ENCODE measurements at places on chromosomes 2 and 18.
A peak's percentile ranks its signal among the peaks of the same experiment; 100 is the strongest.

DNA sequence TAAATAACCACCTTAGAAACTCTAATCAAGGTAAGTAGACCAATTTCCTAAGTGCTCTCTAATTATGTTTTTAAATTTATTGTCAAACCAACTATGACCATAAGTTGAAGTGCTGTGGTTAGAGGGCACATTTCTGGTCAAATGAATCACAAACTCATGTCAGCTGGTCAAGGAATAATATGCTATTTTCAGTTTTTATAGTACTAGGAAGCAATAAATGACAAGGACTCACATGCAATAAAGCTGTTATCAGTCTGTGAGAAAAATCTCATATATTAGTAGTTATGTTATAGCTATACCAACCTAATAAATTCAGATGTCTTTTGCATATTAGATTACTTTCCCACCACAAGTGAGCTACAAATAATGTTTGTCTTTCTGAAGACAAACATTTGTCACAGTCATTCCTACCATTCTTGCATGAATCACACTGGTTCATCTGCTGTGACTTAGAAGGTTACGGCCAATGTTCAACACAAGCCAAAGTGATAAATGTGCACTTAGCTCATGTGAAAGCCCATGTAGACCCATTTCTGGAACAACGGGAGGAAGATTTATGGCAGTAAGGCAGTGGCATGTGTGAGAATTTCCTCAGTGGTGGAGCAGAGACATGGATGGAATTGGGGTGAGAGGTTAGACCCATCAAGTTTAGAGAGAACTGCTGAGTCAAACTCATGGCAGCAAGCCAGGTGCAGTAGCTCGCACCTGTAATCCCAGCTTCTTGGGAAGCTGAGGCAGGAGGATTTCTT, 27.4 kb upstream of the CCNYL1 start:
- no peak overlapping the region for H3K4me3 ChIP-seq
- no peak for DNase-seq
- peaks cover 7% of the 10 kb centered on the region for H3K27me3 ChIP-seq
- H3K4me1 ChIP-seq = peaks cover 2% of the 10 kb centered on the region
- no peak overlapping the region for H3K27ac ChIP-seq
- no peaks in the 10 kb centered on the region for H3K36me3 ChIP-seq

DNA sequence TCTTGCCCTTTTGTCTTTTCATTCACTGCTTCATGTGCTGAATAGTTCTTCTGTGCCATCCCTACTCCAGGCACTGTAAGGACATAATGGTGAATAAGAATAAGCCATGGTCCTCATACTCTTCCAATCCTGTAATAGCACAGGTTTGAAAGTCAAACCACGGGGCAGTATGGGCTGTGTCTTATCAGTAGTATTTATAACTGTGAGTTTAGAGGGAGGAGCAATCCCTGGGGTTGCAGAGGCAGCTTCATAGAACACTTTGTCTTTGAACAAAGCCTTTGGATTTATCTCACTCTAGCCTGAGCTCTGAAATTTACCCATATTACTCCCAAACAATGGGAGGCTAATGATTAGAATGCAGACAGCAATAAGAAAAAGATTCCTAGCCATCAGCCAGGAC, 30.2 kb upstream of the ALK start:
- H3K4me1 ChIP-seq = no peaks in the 10 kb centered on the region
- H3K27ac ChIP-seq = no peak overlapping the region
- peaks cover 6% of the 10 kb centered on the region for H3K27me3 ChIP-seq
- DNase-seq = no peak
- no peak overlapping the region for H3K4me3 ChIP-seq

DNA sequence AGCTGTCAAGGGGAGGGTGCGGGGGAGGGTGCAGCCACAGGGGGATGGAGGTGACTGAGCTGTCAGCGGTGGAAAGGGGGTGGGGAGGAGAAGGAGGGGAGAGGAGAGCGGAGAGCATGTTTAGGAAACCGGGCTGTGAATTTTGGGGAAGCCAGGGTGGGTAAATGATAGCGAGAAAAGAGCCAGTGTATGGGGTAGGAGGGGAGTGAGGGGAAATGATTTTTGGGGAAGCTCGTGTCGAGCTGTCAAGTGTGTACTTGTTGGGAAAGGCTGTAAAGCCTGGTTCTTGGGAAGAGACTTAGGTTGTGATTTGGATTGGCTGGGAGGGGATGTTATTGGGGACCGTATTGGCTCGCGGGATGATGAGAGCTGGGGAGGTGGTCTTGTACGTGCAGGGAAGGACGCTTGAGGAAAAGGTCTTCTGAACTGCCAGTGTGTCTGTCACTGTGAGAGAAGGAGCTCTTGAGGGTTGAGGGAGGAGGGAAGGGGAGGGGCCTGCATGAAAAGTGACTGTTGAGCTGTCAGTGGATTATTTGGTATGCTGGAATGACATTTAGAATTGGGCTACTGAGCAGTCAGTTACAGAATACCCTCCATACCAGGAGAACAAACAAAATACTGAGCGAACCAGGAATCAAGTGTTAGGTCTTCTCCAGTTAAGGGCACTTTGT, 1.0 kb downstream of the UBR3 start:
- H3K27ac ChIP-seq = peak overlapping the region; percentile 96
- H3K4me1 ChIP-seq = peaks cover 73% of the 10 kb centered on the region
- peak overlapping the region; percentile 97 for H3K4me3 ChIP-seq
- H3K36me3 ChIP-seq = no peaks in the 10 kb centered on the region
- no peaks in the 10 kb centered on the region for H3K27me3 ChIP-seq

GRCh38 chr2:71066856-71067255, 1.6 kb upstream of the NAGK start:
- peak overlapping the region; percentile 99 for H3K27ac ChIP-seq
- peak overlapping the region; percentile 15 for H3K4me3 ChIP-seq
- peaks cover 48% of the 10 kb centered on the region for H3K4me1 ChIP-seq
- no peaks in the 10 kb centered on the region for H3K36me3 ChIP-seq
